ENCODE measurements at places on chromosomes 2 and 18.

- no peak for DNase-seq
Measured at GRCh38 chr18:31558567-31558966, 33.1 kb upstream of the TTR start.

DNA sequence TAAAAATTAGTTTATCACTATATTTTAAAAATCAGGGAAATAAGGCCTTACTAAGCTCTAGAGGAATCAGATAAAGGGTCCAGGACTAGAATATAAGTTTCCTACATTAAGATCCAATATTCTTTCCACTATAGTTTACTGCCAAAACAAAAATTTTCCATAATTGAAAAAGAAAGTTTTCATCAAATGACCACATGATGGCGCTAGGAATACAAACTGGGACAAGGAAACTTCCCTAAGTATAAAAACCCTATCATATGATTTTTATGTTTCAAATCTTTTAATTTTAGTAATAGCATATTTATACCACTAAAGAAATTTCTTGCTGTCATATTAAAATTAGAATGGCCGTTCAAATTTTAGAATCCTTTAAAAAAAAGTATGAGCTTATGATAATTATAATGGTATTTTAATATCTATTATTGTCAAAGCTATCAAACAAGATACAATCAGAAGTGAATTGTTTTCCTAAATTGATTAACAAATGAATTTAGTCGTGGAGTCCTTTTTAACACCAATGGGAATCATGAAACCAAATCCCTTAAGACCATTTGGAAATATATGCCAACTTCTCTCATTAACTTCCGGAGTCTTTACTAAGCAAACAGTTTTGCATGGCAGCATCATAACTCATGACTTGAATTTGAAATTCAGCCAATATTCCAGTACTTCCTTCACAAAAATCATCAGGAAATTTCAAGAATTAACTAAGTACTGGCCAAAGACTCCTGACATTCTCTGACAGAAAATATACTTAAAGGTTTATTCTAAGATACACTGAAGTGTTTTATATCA lies 70.3 kb downstream of the SCN1A start:
- no peak for DNase-seq

- DNase-seq, result peak; percentile 70
Measured at GRCh38 chr2:191376981-191377629, 131.9 kb downstream of the MYO1B start.

GRCh38 chr2:74872389-74872836 lies 38.5 kb downstream of the HK2 start:
- DNase-seq, result no peak

DNA sequence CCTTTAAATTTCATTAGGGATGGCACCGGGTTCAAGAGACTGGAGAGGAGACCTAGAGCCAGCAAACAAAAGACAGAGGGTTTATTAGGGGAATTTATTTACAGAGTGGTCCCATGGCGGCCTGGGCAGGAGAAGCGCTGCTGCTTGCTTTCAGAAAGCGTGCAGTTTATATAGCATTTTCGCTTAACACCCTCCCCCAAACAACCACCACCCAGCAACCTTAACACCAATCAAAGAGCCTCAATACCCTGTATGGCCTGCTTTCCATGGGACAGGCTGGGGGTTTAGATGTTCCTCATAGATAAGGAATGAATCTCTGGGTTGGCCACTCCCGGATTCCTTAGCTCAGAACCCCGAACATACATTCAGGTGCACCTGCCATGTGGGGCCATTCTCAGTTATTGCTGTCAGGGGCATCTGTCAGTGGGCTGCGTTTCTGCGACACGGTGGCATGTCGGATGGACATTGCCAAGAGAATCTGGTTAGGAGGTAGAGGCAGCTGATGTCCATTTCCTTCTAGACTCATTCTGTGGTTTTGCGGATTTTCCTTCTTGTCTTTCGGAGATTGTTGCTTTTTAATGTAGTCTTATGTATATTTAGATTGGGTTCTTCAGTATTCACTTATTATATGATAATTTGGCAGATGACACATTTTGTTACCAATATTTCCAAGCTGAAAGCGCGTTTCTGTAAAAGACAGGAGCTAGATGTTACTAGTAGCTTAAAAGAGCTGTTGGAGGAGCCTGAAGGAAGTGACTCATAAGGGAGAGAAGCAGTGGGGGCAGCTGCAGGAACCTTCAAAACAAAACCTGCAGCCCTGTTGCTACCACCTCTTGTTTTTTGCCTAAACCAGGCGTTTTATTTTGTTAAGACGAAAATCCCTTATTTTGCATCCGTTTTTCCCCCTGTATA lies 7.2 kb downstream of the AGAP1 start:
- DNase-seq, result no peak

DNA sequence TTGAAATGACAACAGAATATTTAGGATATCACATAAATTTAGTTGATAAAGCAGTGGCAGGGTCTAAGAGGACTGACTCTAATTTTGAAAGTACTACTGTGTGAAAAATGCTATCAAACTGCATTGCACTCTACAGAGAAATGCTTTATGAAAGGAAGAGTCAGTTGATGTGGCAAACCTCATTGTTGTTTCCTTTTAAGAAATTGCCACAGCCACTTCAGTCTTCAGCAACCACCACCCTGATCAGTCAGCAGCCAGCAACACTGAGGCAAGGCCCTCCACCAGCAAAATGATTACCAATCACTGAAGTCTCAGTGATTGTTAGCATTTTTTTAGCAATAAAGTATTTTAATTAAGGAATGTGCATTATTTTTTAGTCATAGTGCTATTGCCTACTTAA lies 488.7 kb upstream of the SLC39A10 start:
- DNase-seq, result no peak

DNA sequence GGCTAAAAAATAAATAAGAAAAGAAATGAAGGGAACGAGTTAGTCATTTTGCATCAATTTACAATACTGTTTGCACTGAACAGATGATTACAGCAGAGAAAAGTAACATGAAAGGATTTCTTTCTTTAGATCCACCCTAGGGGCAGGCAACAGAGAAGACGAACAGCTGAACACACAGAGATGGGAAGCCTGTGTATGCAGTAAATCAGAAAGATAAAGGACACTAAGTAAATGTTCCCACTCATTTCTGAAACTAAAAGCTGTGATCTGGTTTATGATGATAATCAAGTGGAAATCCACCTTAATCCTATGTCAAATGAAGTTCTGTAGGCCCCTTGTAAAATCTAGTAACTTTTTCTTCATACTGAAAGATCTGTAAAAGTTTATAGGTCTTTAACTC lies 54.2 kb downstream of the AKAIN1 start:
- DNase-seq, result no peak

DNA sequence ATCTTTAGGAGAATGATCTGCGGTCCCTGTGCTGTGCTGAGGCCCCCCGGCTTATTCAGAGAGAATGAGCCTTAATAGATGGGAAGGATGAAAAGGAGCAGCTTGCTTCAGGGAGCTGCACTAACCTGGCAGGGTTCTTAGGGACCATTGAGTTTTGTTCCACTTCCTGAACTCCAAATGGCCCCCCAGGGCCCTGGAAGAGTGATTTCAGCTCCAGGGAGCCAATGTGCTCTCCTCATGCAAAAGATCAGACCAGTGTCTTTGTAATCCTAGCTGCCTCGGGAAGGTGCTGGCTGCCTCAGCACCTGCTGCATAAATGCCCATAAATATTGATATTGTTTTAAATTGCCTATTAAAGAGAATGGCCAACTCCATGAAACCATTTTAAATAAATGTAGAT lies 210.2 kb downstream of the NCK2 start:
- DNase-seq, result no peak

- peak; percentile 36 for DNase-seq
Measured at GRCh38 chr2:241848761-241849615, 9.7 kb downstream of the PDCD1 start.

GRCh38 chr2:60552078-60552850 lies 1.2 kb downstream of the BCL11A start:
- DNase-seq, result no peak

- no peak for DNase-seq
Measured at GRCh38 chr2:219209236-219210195, 2.9 kb downstream of the ZFAND2B start.

GRCh38 chr18:23890589-23890988 lies 124.0 kb upstream of the TTC39C start:
- DNase-seq, result no peak

DNA sequence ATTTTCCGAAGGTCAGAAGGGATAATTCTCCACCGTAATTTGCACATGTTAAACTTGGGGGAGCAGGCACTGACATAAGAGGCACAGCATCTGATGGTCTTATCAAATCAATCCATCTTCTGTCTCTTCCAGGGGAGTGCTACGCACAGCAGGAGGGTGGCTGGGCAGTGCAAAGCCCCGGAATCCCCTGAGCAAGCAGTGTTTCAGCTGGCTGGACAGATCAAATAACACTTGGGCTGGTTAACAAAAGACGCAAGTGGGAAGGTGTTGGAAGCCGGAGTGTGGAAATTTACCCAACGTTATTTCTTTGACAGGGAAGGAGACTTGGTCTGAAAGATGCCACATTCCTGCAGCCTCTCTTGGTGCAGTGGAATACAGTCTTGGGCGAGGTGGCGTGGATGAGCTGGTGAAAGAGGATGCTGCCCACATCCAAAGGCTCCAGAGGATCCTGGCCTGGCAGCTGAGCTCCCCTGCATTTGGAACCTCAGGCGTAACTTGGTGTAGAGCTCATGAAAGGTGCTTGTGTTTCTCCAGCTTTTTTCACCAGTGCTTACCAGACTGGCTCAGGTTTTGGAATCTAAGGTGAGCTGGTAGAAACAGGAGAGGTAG lies 103.0 kb downstream of the MAPK4 start:
- DNase-seq, result no peak

DNA sequence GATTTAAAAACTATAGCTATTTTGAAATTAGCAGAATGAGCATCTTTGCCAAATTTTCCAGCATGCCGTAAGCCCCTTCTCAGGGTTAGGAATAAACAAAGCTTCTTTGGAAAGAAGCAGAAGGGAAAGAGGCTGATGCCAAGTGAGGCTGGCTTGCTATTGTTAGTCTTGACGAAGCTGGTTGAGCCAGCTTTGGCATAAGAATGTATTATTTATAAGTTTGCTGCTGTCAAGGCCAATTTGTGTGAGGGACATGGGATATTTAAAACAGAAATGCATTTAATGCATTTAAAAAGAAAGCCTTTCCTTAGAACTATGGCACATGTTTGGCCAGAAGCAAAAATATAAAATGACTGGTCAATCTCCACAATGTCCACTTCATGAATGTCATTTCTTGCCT lies 52.5 kb upstream of the TTN start:
- DNase-seq, result no peak

DNA sequence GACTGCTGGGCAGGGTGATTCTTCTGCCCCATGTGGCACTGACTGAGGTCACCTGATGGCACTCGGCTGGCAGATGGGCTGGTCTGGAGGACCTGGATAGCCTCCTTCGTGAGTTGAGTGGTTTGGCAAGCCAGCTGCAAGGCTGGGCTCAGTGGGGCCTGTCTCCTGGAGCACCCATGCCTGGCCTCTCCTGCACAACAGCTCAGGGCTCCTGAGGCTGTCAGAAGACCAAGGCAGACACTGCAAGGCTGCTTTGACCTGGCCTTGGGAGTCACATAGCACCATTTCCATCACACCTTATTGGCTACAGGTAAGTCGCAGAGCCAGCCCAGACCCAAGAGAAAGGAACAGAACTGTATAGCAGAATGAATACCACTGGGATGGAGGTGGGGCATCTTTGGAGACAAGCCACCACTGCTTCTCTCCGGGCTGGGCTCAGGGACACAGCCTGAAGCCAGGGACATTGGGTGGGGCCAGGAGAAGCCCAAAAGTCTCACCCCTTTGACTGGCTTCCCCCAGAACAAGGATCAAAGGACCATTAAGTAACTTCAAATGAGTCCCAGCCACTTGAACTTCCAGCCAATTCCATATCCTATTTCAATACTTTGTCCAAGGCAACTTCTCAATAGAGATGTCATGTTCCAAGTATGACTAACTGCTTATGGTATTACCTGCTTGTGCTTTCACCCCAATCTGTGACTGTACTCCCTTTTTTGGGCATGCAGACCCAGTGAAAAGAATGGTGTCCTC lies 156.3 kb downstream of the CABLES1 start:
- no peak for DNase-seq

DNA sequence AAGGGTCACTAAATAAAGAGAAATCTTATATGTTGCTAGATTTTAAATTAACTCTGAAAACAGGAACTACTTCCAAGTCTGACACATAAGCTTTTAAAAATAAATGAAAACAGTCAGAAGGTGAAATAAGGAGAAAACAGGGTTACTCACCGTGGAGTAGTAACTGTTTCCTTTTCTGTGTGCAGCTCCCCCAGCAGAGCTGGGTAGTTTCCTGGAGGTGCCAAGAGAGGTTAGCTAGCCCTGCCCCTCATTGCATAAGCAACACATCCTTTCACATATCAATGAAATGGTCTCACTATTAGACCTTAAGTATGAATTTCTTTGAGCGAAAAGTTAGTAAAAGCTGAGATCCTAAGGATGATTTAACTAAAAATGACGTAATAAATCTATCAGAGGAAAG lies 54.0 kb upstream of the GPR75 start:
- no peak for DNase-seq

DNA sequence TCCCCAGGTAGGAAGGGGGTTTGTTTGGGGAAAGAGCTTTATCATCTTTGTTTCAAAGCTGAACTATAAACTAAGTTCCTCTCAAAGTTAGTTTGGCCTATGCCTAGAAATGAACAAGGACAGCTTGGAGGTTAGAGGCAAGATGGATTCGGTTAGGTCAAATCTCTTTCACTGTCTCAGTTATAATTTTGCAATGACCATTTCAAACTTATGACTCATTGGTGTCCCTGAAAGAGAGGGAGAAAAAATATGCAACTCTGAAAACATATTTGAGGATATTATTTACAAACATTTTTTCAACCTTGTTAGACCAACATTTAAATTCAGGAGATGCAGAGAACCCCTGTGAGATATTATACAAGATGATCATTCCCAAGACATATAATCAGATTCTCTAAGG lies 95.7 kb downstream of the EFEMP1 start:
- DNase-seq, result no peak

DNA sequence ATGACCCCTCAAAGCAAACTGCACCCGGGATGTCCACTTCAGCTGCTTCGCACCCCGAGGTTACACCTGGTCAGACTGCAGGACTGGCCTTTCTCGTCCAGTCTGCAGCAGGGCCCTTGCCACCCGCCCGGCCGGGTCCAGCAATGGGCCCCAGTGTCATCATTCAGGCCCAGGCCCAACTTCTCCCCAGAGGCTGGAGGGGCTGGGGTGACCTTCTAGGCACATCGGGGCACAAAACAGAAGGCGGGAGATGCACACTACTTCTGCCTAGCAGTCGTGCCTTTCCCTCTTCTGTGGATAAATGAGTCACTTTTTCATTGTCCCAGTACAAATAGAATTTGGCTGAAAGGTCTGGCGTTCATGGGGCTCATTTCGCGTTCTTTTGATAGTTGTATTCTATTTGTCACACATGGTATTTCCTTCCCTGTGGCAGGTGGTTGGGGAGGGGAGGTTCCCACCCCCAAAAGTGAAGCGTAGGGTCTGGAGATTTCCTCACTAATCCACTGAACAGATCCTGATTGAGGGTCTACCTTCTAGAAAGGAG lies 56.9 kb upstream of the ID2 start:
- DNase-seq, result no peak

GRCh38 chr2:112622528-112622849 lies 23.2 kb upstream of the SLC20A1 start:
- no peak for DNase-seq

- DNase-seq, result peak; percentile 27
Measured at GRCh38 chr18:10336749-10337350, 117.6 kb upstream of the APCDD1 start.
